Panc1 (cell line): ENCODE measurements at places on chromosomes 6 and 20. TPM values are rescaled to one million over a fixed set of nuclear protein-coding genes. Genes with fewer than 3 reads are reported as not detected.

DNA sequence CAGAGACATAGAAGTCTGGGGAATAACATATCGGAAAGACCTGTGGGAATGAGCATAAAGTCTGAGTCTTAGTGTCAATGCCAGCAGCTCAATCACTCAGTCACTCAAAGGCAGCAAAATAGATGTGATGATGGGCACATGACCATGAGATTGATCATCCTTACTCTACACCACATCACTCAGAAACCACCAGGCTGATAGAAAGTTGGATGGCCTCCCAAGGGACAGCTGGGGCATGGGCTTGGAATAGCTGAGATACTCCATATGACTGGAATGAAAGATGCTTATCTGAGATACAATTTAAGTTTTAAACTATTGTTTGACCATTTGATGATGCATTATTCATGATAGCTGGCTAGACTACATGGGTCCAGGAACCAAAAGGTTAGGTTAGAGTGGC, 80.9 kb upstream of the F13A1 start:
- DNase-seq: no peak

- DNase-seq: no peak
Observed at GRCh38 chr20:45322952-45323383, 14.9 kb upstream of the MATN4 start.

DNA sequence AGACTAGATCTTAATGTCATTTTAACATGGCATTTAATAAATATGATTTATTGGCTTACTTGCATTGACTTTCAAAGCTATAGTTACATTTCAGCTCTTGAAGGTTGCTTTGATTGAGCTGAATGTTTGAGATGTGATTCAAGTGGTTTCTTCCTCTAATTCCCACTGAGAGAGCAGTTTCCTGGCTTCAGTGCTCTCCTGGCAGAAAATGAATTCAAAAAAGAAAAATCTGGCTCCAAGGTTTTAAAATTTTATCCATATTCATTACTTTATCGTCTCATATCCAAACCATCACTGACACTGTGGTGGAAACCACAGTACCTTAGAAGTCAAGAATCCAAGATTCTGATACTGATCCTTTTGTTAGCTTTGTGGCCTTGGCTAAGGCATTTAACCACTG, 263.1 kb upstream of the HSF2 start:
- no peak for DNase-seq

- no peak for DNase-seq
Observed at GRCh38 chr6:2543321-2543720, 207.4 kb downstream of the MYLK4 start.

- no peak for DNase-seq
Observed at GRCh38 chr6:163667372-163668060, 253.0 kb downstream of the QKI start.

DNA sequence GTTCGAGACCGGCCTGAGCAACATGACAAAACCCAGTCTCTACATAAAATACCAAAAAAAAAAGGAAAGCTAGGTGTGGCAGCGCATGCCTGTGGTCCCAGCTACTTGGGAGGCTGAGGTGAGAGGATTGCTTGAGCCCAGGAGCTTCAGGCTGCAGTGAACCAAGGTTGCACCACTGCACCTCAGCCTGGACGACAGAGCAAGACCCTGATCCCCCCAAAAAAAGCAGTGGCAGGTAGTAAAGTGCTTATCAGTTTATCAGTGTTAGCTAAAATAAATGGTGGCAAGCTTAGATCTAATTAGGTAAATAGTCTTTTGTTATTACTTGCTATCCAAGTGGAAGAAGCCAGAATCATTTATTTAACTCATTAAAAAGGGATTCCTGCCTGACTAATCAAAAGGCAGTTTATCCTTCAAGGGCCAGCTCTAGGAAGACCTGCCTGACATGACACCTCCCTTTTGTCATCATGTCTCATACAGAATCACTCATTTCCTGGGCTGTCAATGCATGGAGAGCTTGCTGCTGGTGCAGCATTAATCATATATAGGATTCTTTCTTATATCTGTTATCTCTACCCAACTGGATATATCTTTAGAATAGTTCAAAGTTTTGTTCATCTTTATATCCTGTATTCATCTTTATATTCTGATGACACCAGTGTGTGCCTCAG, 9.6 kb downstream of the DSTN start:
- no peak for DNase-seq

The HEY2 gene
- not detected for total RNA-seq

The HUS1B gene
- total RNA-seq: 0.74 TPM

The C6orf163 gene
- total RNA-seq: 1.3 TPM

The SLC22A16 gene
- total RNA-seq: not detected

DNA sequence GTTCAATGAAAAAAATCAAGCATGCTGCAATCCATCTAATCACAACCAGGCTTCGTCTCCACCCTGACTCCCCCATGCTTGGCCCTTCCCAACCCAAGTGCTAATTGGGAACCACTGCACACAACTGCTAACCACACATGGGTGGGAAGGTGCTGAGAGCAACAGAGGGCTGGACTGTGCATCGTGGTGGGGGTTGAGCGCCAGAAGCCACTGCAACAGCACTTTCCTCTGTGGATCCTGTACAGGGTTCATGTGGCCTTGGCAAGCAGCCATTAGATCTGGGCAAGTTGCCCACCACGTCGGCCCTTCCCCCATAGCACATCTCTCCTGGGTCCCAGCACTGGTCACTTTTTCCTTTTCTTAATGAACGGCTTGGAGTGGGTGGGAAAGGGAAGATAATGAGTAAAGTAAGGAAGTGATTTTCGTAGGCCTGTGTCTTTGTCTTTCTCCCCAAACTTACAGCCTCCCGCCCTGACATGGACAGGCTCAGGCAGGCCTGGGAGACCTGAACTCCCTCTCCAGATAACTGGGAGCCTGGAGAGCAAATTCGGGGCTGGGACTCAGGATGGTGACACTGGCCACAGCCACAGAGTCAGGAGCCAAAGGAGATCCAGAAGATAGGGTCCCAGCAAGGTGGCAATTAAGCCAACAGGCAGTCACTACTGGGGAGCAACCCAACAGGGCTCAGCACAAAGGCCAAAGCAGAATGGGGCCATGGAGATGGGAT, 34.4 kb upstream of the MRPS10 start:
- DNase-seq: no peak

- DNase-seq: no peak
Observed at GRCh38 chr6:24936641-24937317, 1.0 kb upstream of the RIPOR2 start.

GRCh38 chr20:2729251-2729713, 36.7 kb downstream of the EBF4 start:
- DNase-seq: no peak

The CD93 gene
- 0.10 TPM for total RNA-seq

DNA sequence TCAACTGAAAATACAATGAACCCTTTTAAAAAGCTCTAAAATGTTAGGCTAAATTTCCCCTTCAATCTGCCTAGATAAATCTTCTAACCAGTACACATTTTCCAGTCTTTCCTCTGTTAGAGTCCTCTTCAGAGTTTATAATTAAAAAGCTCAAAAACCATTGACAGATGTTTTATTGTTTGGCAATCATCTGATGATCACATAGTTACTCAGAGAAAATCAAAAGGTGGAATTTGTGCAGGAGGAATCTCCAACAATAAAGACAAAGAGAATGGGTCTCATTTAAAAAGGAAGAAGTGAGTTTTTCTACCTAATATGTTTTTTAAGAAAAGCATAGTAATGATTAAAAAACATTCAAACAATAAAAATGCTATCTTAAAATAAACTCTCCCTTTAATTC, 3.1 kb downstream of the TRAPPC3L start:
- DNase-seq: no peak

The DST gene
- 230 TPM for total RNA-seq

The RBPJL gene
- total RNA-seq: 0.18 TPM

DNA sequence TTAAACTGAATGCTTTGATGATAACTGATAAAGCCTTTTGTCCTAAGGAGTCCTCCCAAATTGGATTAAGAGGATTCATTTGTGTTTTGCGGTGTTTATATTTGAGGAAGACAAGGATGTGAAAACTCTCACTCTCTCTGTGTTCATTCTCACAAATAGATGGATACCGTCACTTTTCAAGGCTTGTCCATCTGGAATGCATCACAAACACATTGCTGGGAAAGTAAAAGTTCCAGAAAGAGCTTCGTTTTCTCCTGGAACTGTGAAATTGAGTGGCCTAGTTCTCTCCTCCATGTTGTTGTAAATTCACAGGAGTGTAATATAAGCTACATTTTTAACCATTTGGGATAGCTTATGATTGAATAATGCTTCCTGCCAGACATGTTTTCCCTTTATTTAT, 581.6 kb upstream of the FLRT3 start:
- no peak for DNase-seq

The RCAN2 gene
- 0.05 TPM for total RNA-seq

The OTOR gene
- not detected for total RNA-seq

GRCh38 chr6:161829291-161829729, 555.4 kb upstream of the AGPAT4 start:
- DNase-seq: no peak
